ENCODE measurements at places on chromosomes 2 and 18.

- peak; percentile 83 for DNase-seq
These were observed 99.0 kb downstream of the ZFP36L2 start for GRCh38 chr2:43127208-43127940.

GRCh38 chr2:188983427-188984064, 9.4 kb downstream of the COL3A1 start:
- DNase-seq: no peak

DNA sequence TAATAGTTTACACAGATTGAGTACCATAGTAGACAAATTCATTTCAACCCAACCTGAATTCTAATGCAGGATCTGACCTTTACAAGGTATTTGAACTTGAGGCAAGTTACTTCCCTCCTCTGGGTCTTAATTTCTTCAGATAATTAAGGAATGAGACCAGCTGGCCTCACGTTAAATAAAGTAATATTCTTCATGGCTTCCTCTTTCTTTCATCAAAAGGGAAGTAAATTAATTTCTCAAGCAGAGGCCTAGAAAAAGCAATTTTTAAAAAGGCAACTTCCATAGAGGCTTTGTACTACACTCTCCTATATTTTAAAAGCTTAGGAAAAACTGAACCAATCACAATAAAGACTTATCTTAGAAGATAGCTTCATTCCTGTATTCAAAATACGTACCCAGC, 109.2 kb downstream of the EXOC6B start:
- DNase-seq: no peak

- no peak for DNase-seq
These were observed 37.1 kb downstream of the SLC25A52 start for GRCh38 chr18:31723639-31723989.

DNA sequence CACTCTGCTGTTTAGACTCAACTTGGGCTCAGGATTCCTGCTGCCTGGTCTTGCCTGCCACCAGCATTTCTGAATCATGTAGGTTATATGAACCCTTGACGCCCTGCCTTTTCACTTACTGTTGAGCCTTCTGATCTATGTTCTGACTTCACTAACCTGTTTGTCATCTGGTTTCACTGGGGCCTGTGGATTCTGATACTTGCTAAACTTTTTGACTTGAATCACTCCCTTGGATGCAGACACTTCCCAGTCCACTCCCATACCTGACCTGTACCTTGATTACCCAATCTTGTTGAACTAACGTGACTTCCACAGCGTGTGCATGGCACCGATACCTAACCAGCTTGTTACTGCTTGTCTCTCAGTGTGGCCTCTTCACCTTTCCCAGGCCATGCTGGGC, 35.6 kb upstream of the SPAG16 start:
- DNase-seq: no peak

- no peak for DNase-seq
These were observed 521.9 kb downstream of the CCDC85A start for GRCh38 chr2:56705713-56706112.

DNA sequence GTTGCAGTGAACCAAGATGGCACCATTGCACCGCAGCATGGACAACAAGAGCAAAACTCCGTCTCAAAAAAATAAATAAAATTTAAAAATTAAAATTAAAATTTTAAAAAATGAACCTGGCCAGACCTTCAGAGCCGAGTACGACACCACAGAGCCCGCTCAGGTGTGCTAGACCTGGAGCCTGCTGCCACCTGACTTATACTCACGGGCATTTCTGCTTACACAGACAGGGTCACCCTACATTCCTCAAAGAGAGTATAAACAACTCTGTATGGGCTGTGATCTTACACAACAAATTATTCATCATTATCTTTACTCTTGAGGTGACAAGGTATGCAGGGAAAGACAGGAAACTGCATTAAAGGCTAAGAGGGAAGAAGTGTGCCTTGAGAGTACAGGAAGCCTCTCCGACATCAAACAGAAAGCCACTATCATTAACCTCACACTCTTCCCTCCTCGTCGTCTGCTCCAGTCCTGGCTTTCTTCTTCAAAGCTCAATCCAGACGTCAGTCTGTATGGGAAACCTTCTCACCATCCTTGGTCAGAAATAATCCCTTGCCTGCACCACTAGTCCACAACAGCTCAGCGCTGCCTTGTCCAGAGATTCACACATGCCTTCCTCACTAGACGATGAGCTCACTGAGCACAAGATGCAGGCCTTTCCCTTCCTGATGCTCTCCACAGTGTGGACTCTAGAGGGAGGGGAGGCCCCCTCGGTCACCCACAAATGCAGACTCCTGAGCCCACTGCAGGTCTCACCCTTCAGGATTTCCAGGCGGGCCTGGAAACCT, 56.2 kb downstream of the UXS1 start:
- DNase-seq: no peak

DNA sequence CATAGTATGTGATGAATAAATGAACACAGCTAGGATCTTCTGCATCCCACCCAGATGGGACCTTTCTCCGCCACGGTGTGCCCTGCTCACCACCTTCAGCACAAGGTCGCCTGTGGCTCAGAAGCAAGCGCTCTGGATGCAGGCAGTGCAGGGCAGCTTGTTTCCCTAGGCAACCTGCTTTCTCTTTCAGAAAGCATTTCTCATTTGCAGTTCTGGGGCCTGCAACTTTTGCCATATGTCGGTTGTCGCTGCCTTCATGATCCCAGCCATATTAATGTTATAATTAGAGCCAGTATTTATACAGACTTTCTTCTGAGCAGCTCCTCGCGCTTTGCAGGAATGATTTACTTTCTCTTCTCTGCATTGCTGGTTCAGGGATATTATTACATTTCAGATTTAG, 692.8 kb downstream of the RNF144A start:
- no peak for DNase-seq

GRCh38 chr2:226703514-226703913, 96.1 kb downstream of the IRS1 start:
- no peak for DNase-seq

DNA sequence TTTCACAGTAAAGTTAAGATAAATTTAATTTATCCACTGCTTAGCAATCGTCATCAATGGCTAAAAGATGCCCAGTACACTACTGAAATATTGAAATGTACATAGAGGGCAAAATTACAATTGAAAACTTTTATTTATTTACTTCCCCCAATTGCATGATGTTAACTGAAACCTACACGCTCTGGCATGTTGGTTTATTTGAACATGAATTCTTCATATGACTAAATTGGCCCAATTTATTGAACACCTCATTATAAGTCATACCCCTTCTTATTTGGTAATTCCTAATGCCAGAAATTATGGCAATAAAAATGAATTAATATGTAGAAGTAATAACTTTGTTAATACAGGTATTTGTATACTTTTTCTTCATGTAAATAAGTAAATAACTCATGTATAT, 183.0 kb upstream of the ZC3H15 start:
- no peak for DNase-seq

DNA sequence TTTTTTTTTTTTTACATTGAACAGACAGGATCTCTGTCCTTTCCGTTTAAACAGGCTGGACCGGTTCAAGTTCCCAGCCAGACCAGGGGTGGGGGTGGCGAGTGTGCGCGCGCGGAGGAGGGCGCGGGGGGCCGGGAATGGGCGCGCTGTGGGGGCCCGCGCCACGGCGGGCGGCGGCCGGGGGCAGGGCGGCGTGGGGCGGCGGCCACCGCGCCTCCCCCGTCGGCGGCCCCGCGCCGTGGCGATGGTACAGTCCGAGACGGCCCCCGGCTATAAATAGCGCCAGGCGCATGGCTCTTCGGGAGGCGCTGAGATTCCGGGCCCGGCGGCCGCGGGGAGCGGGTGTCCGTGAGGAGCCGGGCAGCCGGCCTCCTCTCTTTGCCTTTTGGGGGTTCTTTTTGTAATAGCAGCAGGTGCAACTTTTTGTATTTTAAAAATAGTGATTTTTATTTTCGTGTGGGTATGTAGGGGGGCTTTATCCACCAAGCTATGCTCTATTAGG, 430 bp upstream of the CELF4 start:
- DNase-seq: no peak

- DNase-seq: no peak
These were observed 8.1 kb upstream of the ARHGAP15 start for GRCh38 chr2:143121079-143121478.

DNA sequence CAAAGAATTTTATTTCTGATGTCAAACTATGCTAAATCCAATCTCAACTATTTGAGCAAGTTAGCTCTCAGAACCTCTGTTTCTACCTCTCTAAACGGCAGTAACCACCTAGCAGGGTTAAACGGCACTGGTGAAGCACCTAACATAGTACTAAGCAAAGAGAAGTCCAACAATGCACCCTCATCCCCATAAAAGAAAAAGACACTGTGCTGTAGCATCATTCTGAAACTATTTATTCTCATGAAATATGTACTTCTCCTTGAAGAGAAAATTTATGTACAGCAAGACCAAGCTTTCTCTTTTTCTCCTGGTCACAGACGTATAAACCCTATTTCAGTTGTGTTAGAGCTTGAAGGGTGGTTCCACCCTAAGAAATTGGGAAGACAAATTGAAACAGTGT, 4.8 kb downstream of the MEX3C start:
- no peak for DNase-seq

DNA sequence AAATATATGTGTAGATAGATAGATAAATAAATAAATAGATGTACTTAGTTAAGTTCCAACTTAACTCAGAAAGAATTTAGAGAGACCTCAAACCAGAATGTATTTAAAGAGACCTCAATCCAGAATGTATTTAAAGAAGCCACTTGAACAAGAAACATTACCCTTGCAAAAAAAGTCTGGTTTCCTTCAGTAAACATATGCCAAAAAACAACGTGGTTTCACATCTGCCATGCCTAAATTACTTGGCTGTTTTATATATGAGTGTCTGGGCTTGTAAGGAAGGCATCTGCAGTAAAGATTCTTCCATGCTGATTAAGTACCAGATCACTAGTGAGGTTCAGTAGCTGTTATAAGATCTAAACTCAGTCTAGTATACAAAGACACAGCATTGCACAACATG, 29.1 kb upstream of the RPE start:
- no peak for DNase-seq

GRCh38 chr2:55842046-55842445, 81.5 kb downstream of the EFEMP1 start:
- DNase-seq: no peak

All from stimulated activated CD8-positive, alpha-beta memory T cell treated with anti-CD3 and anti-CD28 coated beads, Interleukin-4, amount 100 ng/mL, for 1 hour (primary cell).